ENCODE measurements at places on chromosomes 4 and X.

DNA sequence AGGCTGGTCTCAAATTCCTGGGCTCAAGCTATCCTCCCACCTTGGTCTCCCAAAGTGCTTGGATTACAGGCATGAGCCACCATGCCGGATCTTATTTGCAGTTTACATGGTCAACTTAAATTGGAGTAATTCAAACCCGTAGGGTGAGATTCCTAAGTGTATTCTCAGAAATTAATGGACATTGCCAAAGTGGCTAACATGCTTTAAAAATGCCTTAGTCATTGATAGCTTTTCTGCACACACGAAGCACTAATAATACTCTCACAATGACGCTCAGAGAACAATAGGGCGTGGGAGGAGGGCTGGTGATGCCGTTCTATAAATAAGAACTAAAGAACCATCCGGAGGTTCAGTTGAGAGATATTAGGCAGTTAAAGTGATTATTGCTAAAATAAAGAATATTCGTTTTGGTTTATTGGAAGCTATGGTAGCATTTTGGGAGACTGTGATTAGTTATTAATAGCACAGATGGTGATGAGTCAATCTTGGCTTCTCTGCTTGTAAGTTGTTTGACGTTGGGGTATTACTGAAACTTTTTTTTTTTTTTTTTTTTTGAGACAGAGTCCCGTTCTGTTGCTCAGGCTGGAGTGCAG lies 79.1 kb downstream of the TRAPPC11 start:
- DNase-seq, result no peak

DNA sequence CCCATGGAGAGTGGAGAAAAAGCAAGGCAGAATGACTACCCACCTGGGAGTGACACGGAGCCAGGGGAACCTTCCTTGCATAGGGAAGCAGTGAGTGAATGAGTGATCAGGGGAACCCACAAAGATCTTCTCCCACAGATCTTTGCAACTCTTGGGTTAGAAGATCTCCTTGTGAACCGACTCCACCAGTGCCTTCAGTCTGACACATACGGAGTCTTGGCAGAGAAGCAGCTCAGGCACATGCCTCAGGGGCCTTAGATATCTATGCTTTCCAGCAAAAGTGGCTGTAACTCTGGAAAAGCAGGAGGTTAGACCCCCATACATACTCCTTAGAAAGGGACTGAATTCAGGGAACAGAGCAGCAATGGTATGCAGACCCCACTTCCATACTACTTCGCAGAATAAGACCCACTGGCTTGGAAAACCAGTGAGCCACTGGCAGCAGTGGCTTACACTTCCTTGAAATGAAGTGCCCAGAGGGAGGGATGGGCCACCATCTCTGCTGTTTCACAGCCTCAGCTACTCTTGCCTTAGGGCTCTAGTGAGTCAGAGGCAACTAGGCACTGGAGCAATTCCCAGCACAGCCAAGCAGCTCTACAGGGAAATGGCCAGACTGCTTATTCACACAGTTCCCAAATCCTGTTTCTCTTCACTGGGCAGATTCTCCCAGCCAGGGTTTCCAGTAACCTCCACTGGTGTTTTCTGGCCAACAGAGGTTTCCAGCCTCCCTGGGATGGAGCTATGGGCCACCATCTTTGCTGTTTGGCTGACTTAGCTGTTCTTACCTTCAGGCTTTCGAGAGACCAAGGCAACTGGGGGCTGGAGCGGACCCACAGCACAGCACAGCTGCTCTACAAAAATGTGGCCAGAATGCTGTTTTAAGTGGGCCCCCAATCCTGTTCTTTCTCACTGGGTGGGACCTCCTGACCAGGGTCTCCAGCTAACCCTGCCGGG lies 82.8 kb upstream of the TCEAL2 start:
- no peak for DNase-seq

DNA sequence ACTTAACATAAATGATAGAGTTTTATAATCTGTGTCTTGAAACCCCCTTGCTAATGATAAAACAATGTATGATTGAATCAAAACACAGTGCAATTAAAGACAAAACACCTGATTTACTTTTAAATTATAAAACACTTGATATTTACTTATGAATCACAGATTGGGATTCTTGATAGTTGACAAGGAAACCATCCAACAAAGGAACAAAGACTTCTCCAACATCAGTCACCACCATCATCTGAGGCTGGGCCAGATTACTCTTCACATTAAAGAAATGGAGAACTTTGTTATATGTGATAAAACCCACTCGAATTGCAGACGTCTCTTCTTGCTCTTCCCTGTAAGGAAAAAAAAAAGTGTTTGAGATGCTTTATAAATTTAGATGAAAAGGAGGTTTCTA lies 67.4 kb downstream of the METTL14 start:
- no peak for DNase-seq

DNA sequence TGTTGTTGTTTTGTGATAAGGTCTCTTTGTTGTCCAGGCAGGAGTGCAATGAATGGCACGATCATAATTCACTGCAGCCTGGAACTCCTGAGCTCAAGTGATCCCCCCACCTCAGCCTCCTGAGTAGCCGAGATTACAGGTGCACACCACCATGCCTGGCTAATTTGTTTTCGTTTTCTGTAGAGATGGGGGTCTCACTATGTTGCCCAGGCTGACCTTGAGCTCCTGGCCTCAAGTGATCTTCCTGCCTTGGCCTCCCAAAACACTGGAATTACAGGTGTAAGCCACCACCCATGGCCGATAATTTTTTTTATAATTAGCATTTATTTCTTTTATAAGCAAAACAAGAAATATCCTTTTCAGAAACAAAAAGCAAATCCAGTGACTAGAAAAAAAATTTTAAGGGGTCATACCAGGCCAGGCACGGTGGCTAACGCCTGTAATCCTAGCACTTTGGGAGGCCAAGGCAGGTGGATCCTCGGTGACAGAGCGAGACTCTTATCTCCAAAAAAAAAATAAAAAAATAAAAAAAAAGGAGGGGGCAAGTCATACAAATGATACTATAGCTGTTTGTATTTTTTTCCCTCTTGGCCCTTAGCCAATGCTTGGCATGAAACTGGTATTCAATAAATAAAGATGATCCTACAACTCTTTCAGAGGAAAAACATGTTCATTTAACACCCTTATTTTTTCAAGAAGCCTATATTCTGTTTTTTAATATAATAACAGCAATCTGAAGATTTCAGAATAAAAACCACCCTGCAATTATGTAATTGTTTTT lies 3.4 kb downstream of the PLAC8 start:
- no peak for DNase-seq

- DNase-seq, result no peak
Observed at GRCh38 chrX:136476501-136476900, 11.2 kb upstream of the BRS3 start.

DNA sequence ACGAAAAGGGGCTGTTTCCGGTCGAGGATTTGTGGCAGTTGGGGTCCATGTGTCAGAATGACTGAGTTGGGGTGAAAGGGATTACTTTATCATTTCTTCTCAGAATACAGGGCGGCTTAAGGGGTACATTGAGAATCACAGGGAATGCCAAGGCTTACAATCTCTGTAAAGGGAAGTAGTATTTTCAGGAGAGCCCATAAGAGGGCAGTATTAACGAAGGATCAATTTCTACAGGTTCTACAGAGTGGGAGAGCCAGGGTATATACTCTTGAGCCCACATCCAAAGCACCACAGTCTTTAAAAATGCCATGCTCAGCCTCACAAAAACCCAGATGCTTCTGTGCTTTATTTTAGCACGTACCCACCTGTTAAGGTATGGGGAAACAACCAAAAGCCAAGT lies 67.7 kb upstream of the ZXDA start:
- no peak for DNase-seq
